ENCODE measurements at places on chromosomes 2 and 18.

DNA sequence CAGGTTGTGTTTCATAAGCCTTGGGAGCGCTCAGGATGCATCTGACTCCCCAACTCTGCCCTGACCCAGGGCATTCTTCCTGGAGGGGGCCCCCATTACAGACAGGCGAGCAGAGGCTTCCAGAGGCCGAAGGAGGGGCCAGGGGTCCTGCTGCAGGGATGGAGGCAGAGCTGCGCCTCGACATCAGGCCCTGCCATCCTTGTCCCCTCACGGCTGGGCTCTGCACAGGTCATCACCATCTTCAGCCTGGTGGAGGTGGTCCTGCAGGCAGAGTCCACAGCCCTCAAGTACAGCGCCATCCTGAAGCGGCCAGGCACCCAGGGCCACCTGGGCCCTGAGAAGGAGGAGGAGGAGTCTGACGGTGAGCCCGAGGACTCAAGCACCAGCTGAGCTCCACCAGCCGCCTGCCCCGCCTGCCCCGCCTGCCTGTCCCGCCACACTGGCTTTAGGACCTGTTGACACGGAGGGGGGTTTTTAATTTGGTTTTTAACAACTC, 42.3 kb upstream of the ALPP start:
- DNase-seq = no peak

GRCh38 chr2:15935189-15935588, 5.2 kb upstream of the MYCN start:
- DNase-seq = no peak

- no peak for DNase-seq
Observed at GRCh38 chr2:27003857-27004256, 28.9 kb upstream of the TMEM214 start.

- no peak for DNase-seq
Observed at GRCh38 chr18:32175265-32175664, 14.6 kb upstream of the MEP1B start.

GRCh38 chr2:162245781-162246180, 2.5 kb upstream of the FAP start:
- no peak for DNase-seq

GRCh38 chr2:95329891-95330793, 33.0 kb downstream of the KCNIP3 start:
- DNase-seq = no peak

DNA sequence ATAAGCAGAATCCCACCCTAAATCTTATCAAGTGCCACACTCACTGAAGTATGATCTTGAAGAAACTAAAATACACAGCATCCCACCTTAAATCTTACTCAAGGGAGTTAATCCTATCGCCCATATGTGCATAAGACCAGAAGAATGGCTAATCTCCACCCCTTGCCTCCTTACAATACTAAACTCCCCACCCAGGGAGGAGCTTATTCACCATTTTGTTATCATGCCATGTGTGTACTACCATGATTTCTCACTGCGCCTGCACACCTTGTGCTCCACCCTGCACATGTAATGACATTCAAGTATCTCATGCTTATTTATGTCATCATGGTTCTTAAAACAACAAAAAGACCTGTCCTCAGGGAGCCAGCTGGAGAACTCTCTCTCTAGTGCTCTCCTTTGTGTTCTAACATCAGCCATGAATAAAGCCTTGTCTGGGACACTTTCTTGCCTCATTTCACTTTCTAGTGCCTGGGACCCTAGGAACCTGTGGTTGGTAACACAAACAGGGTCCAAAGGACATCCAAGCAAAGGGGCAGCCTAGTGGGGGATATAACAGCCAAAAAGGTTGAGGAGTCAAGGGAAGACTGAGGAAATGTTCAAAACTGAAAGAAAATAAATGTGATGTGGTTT, 87.4 kb downstream of the SLC66A3 start:
- no peak for DNase-seq

DNA sequence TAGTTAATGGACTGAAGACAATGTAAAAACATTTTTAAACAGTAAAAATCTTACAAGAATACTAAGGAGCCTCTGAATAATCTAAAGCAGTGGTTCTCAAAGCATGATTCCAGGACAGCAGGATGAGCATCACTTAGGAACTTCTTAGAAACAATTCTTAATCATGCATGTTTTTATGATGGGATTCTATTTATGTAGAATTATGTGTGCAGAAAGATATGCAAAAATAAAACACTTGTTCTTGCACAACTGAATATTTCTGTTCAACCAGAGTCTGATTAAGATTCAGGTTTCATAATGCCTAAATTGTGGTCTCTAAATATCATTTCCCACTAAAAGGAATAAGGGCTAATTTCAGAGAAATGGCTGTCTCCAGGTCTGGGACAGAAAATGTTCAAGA, 69.2 kb upstream of the MTIF2 start:
- DNase-seq = no peak

DNA sequence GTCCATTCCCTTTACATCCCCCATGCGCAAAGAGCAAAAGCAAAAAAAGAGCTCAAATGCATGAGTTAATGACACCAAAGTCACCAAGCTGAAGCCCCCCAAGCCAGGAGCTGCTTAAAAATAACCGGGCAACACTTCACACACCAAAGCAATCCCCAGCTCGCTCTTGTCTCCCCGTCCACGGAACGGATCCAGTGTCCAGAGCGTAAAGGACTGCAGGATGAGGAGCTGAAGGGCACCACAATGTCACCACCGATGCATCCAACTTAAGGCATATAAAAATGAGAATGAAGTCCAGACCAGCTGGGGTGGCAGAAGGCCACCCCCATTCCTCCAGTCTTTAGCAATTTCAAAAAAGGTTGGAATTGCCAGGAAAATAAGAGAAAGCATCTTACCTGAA, 8.7 kb downstream of the SMAD7 start:
- no peak for DNase-seq

GRCh38 chr2:72806280-72806945, 19.4 kb downstream of the EXOC6B start:
- no peak for DNase-seq

GRCh38 chr2:151049746-151050145, 211.9 kb downstream of the RBM43 start:
- DNase-seq = no peak

DNA sequence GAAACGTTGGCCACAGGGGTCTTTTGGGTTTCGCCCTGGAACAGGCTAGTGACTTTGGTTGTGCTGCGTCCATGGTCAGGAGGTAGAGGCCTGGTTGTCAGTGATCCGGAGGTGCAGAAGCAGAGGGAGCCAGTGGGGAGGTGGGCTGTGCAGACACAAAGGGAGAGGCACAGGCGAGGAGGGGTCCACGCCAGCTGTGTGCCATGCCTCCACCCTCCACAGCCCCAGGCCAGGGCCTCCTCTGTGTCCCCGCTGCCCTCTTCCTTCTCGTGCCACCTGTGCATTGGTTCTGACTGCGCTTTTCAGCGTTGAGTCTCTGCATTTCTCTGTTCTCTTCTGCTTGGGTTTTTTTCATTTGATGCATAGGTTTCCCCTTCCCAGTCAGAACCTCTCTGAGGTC, 121.0 kb downstream of the GBX2 start:
- no peak for DNase-seq

GRCh38 chr2:174753038-174753633, 11.1 kb downstream of the CHRNA1 start:
- no peak for DNase-seq

- DNase-seq = no peak
Observed at GRCh38 chr2:201813996-201814760, 7.8 kb downstream of the CDK15 start.

DNA sequence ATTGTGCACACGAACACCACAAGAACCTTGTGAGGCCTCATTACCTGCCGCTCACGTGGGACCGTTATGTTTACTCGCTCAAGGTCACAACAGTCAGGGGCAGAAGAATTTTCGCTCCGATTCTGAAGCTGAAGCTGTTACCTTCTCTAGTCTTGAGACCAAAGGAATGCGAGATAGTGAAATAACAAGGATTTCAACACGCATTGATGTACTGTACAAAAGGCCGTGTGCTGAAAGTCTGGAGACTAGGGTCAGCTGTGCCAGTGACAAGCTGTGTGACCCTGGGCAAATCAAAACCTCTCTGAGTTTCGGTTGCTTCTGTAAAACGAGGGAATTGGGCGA, 583 bp downstream of the NEMP2 start:
- no peak for DNase-seq

GRCh38 chr2:223560749-223561435, 41.3 kb downstream of the SCG2 start:
- DNase-seq = peak; percentile 8

GRCh38 chr2:1975060-1975459, 230.7 kb upstream of the PXDN start:
- no peak for DNase-seq

GRCh38 chr18:59456657-59457056, 97.6 kb upstream of the LMAN1 start:
- DNase-seq = no peak

DNA sequence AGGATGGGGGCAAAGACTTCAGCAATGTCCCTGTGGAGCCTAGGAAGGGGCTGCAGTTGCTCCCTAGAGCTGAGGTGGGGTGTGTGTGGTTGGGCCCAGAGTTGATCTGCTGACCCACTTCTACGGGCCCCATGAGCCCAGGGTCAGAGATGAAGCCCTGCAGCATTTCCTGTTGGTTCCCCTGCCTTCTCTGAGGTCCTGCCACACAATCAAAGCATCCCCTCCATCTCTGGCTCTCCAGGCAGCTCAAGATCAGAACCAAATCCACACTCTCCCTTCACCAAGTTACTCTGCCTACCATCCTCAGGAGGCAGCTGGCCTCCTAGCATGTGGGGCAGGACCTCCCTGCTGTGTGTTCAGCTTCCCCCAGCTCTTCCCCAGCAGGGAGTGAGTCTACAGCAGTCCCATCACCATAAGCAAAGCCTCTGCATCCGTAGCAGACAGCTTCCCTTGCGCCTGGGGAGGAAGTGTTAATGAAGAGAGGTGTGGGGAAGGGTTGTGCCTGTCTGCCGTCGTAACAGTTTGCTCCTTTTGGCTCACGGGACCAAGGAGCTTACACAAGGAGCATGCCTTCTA, 26.9 kb downstream of the TMEM247 start:
- peak; percentile 37 for DNase-seq

DNA sequence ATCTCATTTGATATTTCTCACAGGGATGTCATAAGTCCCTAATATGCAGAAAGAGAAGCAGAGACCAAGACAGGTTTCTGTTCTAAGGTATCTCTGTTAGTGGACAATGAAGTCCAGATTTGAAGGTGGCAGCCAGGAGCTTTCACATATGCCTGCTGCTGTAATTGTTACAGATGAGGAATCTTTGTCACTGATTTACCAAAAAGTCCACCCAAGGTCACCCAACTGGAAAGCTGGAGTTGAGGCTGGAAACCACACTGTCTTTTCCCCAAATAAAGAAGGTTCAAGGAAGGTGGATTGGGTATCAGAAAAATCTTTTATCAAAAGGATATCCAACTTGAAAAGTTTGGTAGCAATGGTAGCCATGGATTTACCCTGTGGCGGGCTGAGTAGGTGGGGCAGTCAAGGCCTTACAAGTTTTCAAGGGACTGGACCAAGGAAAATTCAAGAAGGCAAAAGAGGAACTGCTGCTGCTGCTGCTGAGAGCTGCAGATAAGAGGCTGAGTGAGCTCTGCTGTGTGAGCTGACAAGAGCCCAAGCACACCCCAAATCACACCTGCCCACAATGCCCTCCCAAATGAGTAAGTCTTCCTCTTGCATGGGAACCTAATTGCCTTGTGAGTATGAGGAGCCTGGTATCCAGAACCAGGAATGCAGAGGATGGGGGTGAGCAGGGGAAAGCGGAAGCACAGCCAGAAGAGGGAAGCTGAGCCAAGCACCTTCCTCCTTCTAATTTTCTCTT, 241.2 kb downstream of the ANAPC1 start:
- no peak for DNase-seq

GRCh38 chr2:239215136-239215925, 185.5 kb downstream of the HDAC4 start:
- DNase-seq = no peak

DNA sequence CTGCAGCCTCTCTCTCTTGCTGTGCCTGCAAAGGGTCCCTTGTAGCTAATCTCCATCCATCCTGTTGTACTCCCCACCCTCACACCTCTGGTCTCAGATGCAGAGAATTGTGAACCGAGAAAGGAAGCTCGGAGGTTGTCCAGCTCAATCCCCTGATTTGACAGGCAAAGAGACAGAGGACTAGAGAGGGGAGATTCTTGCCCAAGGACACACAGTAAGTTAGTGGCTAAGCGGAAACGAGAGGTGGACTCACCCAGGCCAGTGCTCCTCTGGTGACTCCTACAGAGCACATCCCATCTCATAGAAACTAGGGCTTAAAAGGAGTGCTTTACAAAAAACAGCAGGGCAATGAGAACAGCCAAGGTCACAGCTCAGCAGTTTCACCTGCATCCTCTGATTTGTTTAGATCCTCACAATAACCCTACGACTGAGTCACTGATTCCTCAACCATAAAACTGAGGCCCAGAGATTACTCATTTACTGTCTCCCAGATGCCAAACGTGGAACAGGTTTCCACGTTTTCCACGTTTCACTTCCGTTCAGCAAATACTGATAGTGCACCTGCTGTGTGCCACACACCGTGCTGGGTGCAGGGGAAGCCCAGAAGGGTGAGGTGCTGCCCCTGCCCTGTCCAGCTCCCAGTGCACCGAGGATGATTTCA, 22.1 kb downstream of the EHD3 start:
- no peak for DNase-seq

DNA sequence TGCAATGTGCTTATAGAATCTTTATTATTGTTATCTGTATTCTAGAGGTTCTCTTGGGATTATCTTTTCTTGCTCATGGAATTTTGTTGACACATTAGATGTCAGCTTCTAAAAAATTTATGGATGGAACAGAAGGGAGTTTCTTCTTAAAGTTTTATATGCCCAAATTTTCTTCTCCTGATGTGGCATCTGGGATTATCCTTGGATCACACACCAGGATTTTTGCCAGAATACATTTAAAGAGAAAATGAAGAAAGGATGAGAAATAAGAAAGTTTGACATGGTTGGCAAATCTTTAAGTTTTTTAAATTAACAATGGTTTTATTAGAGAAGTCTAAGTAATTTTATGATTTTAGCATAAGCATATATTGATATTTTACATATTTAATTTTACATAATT, 706.7 kb upstream of the TMEFF2 start:
- no peak for DNase-seq

DNA sequence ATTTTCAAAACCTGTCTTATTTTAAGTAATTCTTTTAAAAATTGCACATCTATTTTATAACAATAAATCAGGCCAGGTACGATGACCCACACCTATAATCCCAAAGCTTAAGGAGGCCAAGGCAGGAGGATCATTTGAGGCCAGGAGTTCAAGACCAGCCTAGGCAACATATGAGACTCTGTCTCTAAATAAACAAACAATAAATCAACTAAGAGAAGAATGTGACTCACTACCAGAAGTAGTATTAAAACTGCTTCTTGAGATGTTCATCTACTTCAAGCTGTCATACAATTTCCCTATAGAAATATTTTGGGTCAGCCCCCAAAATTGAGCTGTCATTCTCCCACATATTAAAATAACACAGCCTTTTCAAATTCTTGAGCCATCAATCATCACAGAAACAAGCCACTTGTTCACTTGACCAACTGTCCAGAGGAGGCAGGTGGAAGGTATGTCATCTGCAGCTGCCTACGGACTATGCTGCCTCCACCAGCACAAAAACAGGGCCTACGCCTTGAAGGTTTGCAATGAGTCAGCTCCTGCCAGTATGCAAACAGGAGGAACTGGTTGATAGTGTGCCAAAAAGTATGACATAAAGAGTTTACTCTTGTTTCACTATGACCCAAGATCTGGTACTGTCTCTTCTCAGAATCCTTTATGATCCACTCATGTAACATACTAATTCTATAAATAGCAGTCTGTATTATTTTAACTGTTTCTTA, 33.6 kb downstream of the KIDINS220 start:
- no peak for DNase-seq

- peak; percentile 25 for DNase-seq
Observed at GRCh38 chr18:8616028-8616401, 6.8 kb downstream of the RAB12 start.

Measured in H7 (cell line).